Left ventricle myocardium superior (tissue), 1 donor: ENCODE measurements at places on chromosomes 1 and 21. TPM values are rescaled to one million over a fixed set of nuclear protein-coding genes. Genes with fewer than 3 reads are reported as not detected.

CFHR4 gene
- not detected for total RNA-seq

S100A9 gene
- total RNA-seq = 87.0 TPM

SAMSN1 gene
- 1.7 TPM for total RNA-seq

TNNI3K gene
- total RNA-seq = 93.4 TPM

DNA sequence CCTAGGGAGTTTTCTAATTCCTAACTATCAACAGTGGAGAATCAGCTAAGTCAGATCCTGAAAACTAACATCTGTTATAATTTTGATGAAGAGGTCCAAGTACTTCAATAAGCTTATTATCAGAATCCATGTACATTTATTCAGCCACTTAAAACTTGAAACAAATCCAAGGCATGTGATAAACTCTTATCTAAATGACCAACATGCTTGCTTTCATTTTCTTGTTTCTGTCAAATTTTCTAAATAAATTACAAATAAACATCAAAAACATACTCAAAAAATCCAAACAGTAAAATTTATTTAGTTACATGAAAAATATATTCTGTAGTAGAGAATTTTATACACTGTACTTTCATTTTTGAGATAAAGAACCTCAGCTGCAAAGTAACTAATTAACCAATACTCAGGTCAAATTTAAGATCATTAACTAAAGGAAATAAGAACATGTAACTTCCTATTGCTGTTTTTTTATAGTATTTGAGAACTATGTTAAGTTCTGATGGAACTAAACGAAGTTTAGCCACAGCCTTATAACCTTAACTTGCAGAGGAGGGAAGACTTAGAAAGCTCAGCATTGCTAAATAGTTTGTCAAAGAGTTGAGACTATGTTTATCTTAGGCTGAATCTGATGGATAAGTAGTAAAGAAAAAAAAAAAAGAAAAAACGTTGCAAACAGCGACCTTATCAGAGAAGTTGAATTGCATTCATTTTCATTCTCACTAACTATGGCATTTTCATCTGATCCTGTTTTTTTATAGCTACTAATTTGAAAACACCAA, 44.9 kb downstream of the SYNJ1 start:
- no peak for DNase-seq
